Neuronal stem cell (in vitro differentiated cells): ENCODE measurements at places on chromosomes 6 and 20.

DNA sequence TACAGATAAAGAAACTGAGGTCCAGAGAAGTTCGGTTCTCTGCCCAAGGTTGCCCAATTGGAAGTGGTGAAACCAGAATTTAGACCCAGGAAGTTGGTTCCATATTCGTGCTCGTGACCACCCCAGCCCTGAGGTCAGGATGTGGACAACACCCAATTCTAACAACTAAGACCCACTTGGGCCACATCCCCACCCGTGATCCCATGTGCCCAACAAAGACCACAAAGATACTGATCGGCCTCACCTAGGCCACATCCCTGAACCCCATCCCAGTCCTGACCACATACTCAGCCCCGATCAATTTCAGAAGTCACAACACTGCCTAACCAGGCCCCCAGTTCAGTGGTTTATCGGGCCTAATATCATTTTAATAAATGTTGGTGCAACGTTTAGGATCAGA, 138.4 kb downstream of the PREX1 start:
- no peak for DNase-seq

DNA sequence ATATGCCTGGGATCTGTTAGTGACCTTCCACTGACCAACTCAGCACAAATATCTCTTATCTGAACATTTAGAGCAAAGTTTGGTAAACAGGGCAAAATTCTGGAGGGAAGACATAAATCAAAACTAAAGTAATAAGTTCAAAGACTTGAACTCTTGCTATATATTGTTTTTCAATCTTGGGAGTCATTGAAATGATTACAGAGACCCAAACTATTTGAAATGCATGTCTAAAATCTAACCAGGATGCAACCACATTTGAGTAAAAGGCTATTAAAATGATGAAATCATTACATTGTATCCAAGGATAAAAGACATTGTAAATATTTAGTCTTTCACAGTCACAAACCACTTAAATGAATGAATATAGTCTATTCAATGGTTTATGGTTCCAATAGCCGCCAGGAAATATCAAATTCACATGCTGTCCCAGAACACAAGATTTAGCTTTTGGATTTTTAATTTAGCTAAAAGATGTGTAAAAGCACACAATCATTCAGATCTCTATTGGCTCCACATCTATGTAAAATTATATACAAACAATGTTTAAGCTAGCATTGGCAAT, 256.6 kb upstream of the EPHA7 start:
- no peak for DNase-seq

DNA sequence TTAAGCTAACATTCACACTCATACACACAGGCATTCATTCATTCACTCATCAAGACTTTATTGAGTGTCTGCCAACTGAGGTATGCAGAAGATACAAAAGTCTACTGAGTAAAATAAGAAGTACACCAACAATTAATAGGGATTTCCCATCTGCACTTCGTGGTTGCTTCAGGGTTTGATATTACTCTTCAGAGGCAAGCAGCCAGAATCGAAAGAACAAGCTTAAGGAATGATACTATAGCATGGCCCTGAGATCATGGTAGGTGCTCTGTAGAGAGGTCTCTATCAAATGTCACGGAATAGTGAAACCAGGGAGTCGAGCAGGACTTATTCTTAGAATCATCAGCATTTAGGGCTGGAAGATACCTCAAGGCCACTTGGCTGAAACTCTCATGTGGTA, 135.4 kb downstream of the NRN1 start:
- no peak for DNase-seq

DNA sequence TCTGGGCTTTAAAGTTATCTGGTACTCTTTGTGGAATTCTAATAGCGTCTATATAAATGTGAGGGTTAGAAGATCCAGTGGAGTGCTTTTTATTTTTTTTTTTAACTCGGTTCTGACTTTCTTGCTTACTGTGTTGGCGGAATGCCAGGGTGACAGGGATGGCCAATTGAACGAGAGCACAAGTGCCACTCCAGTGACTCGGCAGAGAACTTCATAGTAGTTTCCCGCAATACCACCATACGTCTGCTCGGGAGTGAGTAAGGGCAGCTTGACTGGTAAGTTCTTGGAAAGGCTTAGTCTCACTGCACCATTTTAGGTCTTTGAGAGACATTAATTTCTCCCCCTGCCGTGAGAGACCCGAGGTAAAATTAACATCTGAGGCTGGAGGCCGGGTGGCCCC, 49.4 kb upstream of the TULP1 start:
- no peak for DNase-seq

- DNase-seq = no peak
Observed at GRCh38 chr6:115487331-115487730, 573.4 kb downstream of the FRK start.

DNA sequence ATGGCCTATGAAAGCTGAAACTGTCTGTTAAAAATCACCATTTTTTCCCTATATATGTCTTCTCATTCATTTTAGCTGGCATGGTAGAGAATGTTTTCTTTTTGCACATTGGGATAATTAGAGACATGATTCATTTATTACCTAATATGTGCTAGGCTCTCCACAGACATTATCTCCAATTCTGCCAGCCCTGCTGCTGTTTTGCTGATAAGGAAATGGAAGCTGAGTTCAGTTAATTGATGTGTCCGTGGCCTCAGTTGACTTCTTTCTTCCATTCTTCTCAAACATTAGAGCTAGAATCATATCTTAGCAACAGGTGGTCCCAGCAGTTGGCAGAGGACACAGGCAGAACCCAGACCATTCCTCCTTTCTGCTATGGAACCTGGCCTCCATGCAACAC, 644.1 kb upstream of the CITED2 start:
- DNase-seq = no peak

DNA sequence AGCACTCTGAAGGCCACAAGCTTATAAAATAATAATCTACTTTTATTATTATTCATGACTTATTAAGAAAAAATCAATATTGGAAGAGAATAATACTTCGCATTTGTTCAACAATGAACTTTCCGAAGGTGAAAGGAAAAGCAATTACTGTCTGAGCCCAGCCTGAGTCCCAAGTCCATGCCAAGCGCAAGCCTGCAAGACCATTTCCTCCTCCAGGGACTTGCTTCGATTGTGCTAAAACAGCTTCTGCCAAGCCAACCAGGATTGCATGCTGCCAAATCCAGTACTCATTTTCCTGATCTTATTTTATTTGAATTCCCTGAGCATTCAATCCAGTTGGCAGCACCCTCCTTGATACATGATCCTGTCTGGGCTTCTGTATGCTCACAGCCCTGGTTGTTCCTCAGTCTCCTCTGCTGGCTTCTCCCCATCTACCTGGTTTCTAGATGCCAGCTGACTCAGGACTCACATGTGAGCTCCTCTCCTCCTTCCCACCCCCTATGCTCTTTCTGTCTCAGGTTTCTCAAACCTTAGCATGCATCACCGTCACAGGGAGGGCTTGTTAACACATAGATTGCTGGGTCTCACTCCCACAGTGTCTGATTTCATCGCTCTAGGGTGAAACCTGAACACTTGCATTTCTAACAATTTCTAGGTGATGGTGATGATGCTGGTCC, 55.9 kb upstream of the PSMF1 start:
- no peak for DNase-seq

DNA sequence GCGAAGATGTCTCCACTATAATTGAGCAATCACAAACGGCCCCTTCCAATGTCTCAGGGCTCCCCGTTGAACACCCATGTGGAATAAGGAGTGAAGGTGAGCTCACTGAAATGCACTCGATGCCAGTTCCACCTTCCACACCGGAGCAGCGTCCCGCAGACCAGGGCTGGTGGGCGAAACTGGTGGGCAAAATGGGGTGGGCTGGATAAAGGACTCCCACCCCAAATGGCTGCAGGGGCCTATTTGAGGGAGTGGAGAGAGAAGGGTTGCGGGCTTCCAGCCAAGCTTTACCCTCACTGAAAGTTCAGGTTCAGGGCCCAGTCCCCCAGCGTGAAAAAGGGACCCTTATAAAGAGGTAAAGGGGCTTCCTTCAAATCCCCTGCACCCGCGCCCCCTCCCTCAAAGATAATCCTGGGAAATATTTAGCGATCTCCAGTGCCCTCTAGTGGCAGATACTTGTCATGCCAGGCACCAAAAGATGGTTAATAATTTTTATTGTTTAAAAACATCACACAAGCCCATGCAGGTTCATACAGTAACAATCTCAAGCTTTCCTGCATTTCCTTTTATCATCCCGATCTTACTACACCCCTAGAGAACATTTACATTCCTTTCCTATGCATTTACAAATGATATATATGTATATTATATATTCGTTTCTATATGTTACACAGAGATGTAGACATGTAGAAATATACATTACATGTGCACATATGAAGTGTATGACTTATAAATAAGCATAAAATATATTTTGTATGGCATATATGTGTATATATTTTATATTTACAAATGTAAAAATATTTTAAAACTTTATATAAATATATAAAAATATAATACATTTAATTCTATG, 58.2 kb upstream of the NKX2-2 start:
- DNase-seq = peak; percentile 24

GRCh38 chr20:38040276-38040675, 6.7 kb downstream of the RPRD1B start:
- DNase-seq = no peak

GRCh38 chr20:17810847-17811627, 111.3 kb downstream of the BANF2 start:
- DNase-seq = no peak

DNA sequence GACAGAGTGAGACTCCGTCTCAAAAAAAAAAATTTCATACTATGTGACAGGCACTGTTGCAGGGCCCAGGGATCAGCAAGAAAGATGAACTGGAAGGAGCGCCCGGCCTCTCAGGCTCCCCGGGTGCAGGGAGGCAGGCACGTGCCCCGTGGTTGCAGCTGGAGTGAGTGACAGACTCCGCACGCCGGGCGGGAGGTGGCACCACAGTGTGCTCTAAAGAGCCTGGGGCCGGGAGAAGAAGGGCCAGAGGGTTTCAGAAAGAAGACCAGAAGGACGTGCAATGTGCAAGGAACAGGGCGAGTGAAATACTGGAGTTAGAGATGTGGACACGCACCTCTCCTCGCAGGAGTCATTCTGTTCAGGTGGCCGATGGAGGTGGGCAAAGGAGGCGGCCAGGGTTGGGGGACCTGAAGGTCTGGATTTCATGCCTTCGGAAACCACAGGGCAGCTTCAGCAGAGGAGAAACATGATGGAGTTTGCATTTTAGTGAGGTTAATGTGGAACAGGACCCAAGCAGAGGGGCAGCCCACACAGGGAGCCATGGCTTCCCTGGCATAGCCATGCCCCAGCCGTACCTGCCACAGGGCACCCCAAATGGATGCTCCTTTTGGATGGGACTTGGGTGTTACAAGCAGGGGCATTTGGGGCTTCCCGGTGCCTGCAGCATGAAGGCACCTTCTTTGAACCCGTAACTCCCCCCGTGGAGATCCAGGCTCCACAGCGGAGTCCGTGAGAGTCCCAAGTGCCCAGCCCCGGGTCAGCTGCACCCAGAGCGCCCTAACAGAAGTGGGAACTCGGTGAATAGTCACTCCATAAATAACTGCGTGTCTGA, 226.2 kb downstream of the ERMARD start:
- DNase-seq = no peak

- DNase-seq = no peak
Observed at GRCh38 chr20:42046371-42047085, 428.4 kb upstream of the CHD6 start.

- no peak for DNase-seq
Observed at GRCh38 chr6:127976796-127977195, 75.9 kb upstream of the THEMIS start.

GRCh38 chr20:41249411-41250281, 67.9 kb downstream of the ZHX3 start:
- DNase-seq = peak; percentile 48

- DNase-seq = no peak
Observed at GRCh38 chr6:85460154-85460920, 10.5 kb downstream of the NT5E start.

GRCh38 chr6:31633447-31633846, 12.9 kb downstream of the PRRC2A start:
- DNase-seq = no peak

GRCh38 chr6:1612974-1613306, 3.2 kb downstream of the FOXC1 start:
- no peak for DNase-seq

DNA sequence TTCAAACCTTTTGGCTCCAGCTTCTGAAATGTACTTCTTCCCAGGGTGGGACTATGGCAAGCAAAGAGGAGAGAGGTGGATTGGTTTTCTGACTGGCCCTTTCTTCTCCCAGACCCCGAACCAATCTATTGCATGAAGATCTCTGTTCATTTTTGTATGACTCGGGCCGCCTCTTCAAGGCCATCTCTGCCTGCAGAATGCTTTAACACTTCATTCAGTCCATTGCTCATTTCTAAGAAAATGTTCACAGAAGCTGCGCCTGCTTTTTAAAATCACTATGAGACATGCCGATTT, 1.6 kb downstream of the VGLL2 start:
- no peak for DNase-seq

DNA sequence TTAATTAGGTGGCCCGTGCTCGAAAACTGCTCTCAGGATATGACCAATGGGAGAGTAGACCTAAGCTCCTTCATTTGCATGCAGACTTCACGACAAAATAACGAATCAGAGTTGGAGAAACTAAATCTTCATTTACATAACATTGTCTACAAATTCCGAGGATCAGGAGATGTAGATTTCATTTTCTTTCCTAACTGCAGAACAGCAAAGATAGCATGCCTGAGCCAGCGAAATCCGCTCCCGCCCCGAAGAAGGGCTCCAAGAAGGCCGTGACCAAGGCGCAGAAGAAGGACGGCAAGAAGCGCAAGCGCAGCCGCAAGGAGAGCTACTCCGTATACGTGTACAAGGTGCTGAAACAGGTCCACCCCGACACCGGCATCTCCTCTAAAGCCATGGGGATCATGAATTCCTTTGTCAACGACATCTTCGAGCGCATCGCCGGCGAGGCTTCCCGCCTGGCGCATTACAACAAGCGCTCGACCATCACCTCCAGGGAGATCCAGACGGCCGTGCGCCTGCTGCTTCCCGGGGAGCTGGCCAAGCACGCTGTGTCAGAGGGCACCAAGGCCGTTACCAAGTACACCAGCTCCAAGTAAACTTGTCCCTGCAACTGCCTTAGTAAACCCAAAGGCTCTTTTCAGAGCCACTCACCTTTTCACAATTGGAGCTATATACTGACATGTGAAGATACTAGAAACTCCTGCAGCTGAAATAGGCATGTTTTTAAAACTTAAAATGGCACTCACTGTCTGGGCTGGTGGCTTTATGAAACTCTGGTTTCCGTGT, 96.5 kb downstream of the HFE start:
- DNase-seq = peak; percentile 79

DNA sequence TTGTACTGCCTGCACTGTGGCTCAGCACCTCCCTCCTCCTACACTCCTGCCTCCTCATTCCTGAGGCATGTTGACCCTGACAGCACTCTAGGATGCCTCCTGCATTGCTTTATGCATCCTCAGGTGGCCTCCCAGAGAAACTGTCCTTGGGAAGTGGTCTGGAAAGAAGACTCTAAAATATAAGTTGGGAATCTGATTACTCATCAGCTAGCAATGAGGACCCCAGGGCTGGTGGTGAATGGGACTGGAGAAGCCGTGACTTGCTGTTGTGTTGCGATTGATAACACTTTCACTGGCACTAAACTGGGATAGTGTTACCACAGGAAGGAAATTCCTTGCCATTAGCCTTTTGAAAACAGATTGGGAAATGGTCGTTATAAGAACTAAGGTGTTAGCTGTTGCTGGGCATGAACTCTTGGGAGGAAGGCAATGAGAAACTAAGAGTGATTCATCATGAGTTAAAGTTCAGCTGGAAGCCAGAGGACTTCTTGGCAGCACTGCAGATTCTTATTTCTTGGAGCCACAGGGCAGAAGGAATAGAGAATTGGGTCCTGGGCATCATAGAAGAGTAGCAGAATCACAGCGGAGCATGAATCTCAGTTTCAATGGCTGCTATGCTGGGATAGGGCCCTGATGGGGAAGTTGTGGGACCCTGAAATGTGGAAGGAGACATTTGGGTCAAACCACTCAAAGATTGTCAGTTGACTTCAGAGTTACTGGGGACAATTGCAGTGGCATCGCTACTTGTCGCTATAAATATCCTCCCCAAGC, 10.1 kb upstream of the SIRPD start:
- no peak for DNase-seq
